Fibroblast of skin of scalp (primary cell): ENCODE measurements at places on chromosomes 4 and X.

GRCh38 chr4:185728893-185729292 is 83.1 kb downstream of the SORBS2 start:
- DNase-seq, result no peak

- no peak for DNase-seq
Observed at GRCh38 chrX:21741869-21742701, 15.8 kb downstream of the SMPX start.

DNA sequence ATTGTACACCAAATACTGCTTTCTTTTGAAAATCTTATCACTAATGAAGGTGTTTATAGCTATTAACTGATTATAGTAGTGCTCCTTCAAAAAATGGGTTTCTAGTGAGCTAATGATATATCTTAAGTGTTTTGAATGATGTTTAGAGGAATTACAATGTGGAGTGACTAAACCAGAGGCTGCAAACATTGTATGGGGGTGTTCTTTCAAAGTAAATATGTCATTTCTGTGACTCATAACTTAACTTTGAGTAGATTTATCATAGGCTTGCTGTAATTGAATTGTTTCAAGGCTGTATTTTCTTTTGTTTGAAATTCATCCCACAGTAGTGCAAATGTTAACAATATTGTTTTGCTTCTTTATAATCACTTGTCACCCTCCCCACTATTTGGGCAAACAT is 141.6 kb downstream of the IL1RAPL2 start:
- DNase-seq, result no peak

DNA sequence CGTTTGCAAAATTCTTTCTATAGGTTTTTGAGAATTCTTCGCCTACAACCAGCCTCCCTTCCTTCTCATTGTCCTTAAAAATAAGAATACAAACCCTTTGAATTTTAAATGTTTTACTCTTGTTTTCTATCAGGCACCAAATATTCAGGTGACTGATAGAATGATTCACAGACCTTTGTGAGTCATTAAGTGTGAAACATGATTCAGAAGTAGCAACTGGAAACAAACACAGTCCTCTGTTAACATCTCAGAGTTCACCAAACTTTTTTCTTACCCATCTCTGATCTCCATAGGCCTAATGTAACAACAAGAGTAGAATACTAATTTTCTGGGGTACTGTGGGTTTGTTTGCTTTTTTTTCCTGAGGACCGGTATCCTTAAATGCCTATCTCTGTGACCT is 63.4 kb upstream of the MAB21L2 start:
- no peak for DNase-seq

GRCh38 chrX:126137899-126138298 is 28.2 kb downstream of the DCAF12L2 start:
- DNase-seq, result no peak

- DNase-seq, result no peak
Observed at GRCh38 chr4:94135701-94136100, 72.0 kb upstream of the SMARCAD1 start.

DNA sequence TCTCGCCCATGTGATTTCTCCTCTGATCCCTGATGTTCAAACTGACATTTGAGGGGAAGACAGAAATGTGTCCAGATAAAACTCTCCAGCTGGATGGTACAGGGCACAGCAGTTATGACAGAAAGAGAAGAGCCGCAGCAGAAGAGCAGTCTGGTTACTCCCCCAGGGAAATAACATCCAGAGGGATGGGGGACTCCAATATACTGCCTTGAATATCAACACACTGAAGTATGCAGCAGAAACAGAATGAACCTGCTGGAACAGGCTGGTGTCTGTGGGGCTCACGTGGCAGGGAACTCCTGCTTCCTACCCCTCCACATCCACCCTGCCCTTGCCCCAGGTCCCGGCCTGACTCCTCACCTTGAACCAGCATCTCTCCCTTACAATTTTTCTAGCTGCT is 93.5 kb downstream of the MGST2 start:
- DNase-seq, result no peak

DNA sequence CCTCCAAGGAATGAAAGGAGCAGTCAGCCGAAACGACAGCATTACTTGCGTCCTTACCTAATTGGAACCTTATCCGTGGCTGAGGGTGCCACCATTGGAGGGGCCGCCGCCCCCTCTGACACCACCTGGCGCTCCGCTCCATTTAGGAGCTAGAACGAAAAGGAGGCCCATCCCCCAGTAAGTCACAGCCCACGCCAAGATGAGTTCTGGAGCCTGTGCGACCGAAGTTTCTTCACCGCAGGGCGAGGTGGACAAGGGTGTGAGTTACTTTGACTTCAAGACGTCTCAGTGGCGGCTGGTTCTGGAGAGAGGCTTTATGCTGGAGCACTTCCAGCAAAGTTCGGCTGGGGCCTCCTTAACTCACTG is 729 bp upstream of the IRF2 start:
- DNase-seq, result peak; percentile 24

DNA sequence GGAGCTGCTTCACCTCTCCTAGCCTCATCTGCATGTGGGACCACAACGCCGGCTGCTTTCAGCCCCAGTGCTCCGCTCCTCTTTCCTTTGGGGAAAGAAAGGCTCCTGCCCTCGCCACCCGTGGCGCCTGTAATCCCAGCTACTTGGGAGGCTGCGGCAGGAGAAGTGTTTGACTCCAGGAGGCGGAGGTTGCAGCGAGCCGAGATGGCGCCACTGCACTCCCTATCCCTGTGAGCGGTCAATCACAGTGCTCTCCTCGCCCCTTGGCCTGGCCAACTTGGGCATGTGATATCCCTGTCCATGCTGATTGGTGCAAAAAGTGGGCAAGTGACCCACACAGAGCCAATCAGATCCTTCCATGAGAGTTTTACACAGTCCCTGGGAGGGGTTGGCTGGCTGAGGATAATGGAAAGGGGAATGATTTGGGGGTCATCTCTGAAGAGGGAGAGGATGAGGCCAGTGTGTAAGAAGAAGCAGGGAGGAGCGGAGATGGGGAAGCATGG is 56.2 kb downstream of the WFS1 start:
- no peak for DNase-seq

- no peak for DNase-seq
Observed at GRCh38 chr4:108043526-108043925, 53.8 kb downstream of the HADH start.

DNA sequence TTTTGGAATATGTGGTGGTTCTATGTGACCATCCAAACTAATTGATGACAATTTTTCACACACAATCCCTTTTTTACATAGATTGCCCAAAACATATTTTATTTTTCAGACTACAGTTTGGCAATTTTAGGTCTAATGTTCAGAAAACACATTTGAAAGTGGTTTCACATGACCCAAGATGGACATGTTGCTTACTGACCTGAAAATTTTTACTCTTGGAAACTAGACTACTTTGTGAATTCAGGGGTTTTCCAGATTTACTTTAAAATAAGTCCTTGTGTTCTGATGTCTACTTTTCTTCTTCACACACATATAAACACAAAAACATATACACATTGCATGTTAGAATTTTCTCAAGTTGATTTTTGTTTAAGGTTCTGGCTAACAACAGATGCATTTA is 79.5 kb downstream of the HMGB2 start:
- no peak for DNase-seq

DNA sequence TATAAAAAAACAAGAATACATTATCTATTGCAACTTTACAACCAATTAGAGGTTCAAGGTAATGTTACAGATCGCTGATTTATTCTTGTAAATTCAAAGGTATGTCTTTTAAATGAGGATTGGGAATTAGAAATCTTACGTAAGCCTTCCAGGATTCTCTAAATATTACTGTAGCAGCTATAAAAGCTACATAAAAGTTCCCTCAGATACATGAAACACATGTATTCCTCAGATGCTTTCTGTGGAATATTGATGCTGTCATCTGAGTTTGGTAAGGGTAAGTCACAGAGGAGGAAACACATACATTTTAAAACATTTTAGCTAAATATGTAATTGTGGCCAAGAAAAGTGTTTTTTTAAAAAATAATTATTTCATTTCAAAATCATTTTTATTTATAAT is 3.4 kb downstream of the AFP start:
- DNase-seq, result no peak

DNA sequence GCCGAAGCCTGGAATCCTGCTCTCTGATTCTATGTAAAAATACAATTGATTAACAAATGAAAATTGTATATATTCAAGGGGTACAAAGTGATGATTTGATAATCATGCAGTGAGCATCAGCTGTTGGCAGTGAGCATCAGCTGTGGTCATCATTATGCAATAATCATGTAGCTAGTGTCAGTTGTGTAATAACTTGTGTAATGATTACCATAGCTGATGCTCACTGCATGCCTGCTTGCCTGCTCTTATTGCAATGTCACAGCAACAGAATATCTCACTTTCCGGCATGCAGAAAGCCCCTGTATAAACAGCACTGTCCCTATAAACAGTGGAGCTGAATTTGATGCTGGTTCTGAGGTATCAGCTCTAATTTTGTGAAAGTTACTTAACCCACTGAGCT is 46.8 kb downstream of the SULT1B1 start:
- DNase-seq, result peak; percentile 22

GRCh38 chr4:7649741-7650531 is 215.2 kb upstream of the PSAPL1 start:
- DNase-seq, result peak; percentile 92

GRCh38 chrX:12972243-12972642 is 2.7 kb upstream of the TMSB4X start:
- DNase-seq, result no peak

- no peak for DNase-seq
Observed at GRCh38 chr4:7657545-7658297, 223.0 kb upstream of the PSAPL1 start.
